ENCODE measurements at places on chromosomes 13 and 19. TPM values are rescaled to one million over a fixed set of nuclear protein-coding genes. Genes with fewer than 3 reads are reported as not detected.

The VSTM1 gene
- not detected for total RNA-seq

The IGFL3 gene
- total RNA-seq = not detected

DNA sequence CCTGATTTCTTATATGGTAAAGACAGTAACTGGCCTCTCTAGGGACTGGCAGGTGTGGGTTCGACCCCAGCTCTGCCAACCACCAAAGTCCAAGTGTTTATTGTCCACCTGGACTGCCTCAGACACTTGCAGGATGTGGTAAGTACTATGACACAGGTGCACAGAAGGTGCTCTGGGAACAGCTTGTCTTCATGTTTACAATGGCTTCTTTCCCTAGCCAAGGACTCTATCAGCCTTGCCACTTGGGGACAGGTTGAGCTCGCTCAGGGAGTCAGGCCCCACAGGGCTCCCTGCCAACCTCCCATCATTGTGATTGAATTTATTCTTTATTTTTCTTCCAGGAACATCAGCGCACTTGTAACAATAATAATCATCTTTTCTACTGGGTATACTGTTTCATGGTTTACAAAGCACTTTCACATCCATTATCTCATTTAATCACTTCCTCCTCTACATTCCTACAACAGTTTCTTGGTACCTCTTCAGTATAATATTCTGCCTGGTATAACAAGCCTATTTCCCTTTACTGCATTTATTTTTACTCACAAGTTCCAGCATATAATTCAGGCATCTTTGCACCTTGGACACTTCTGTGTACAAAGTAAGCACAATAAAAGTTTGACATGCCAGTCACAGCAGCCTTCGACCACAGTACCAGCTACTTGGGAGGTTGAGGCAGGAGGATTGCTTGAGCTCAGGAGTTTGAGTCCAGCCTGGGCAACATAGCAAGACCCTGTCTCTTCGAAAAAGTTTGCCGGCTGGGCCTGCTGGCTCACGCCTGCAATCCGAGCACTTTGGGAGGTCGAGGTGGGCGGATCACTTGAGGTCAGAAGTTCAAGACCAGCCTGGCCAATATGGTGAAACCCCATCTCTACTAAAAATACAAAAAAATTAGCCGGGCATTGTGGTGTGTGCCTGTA is 24.2 kb upstream of the GATAD2A start:
- no peak for DNase-seq

GRCh38 chr19:18504886-18505610 is 16.8 kb downstream of the ELL start:
- DNase-seq = no peak

GRCh38 chr19:577439-578392 is 5.3 kb downstream of the BSG start:
- no peak for DNase-seq

DNA sequence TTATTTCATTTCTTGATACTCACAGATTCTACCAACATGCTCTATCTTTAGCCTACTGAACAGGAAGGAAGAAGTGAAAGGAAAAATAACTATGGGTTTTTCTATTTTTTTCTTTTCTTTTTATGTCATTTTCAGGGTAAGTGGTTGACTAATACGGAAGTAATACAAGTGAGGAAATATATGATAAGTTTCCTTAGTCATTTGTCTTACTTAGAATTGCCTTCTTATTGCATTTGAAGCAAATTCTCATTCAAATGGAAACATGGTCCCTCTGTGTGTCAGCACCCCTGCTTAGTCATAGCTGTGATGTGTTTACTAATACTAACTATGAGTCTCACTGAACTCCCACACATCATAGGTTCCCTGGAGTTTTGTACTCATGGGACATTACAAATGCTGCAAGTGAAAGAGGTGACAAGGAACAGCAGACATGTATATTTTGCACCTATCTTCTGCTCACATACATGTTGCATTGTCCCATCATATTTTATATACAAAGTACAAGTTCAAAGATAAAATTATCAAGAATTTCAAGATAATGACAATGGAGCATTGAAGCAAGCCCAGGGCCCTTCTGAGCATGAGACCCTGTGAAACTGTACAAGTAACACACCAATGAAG is 60.1 kb downstream of the DCT start:
- DNase-seq = no peak

DNA sequence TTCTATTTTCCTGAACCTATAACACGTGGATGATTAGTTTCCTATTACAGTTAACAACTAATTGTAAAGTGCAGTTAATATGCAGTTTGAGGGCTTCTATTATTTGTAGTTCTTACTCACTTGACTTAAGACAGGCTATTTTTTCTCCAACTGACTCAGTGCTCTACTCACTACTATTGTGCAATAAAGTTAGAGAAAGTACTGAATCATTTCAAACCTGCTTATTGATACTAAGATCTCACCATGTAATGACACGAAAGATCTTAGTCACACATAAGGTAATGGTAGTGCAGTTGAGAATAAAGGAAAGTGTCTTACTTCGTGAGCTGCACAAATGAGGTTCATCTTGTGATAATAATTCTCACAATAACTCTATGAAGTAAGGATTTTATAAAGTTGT is 22.8 kb upstream of the ITM2B start:
- no peak for DNase-seq

The CEACAM16 gene
- total RNA-seq = not detected

GRCh38 chr19:33221638-33222037 is 4.0 kb downstream of the SLC7A10 start:
- DNase-seq = no peak

- DNase-seq = no peak
Observed at GRCh38 chr19:38900202-38900629, 447 bp downstream of the NFKBIB start.

DNA sequence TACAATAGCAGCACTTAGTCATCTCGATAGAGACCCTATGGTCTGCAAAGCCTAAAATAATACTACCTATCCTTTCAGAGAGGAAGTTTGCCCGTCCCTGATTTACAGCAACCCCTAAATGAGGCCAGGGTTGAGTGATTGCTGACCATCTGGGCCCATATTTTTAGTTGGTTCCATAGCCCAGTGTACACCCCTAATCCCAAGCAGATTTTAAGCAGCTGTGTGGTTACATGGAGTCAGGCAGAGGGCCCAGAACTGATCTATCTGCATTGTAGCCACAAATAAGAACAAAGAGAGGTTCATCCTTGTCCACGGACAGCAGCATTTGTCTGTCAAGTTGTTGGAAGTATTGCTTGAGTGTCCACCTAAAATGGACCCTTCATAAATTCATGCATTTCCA is 148.2 kb downstream of the DCT start:
- no peak for DNase-seq

The TDRD3 gene
- total RNA-seq = 28.3 TPM

DNA sequence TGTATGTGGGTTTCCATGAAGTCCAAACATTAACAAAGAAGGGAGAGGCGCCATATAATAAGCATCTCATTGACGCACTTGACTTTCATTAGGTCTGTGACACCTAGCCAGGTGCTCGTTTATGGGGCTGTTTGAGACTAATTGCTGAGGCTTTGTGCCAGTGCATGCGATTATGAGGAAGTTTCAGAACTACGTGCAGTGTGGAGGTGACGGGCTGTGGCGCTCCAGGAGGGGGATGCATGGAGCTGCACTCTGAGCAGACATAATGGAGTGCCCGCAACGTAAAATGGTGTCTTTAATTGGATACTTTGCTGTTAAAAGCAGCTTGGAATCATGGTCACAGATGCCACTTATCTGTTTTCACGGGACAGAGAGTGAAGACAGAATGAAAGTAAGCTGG is 223.2 kb downstream of the FGF9 start:
- no peak for DNase-seq

DNA sequence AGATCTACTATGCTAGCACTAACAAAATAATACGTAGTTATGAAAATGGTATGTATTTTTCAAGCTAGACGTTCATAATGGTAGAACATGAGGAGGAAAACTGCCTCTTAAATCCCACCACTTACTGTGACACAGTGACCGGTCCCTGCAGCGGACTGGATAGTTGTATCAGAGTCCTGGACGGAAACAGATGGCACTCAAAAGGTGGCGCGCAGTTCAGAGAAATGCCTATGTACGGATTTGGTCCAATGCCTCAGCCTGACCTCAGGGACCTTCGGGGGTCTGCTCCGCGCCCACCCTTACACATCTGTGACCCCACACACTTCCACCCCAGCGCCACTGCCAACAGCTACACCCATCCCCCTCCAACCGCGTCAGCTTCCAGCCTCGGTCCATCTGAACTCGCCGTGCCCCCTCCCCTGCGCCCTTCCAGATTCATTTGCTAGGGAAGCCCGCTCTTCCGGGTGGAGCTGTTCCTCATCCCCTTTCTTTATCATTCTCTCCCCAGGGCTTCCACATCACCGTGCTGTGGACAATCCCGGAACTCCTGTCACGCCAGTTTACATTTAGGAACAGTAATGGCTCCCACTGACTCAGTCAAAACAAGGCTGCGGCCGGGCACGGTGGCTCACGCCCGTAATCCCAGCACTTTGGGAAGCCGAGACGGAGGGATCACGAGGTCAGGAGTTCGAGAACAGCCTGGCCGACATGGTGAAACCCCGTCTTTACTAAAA is 792 bp upstream of the LENG8 start:
- DNase-seq = peak; percentile 74

GRCh38 chr13:100213576-100213975 is 124.7 kb downstream of the PCCA start:
- no peak for DNase-seq

GRCh38 chr13:75963302-75963701 is 327.2 kb downstream of the LMO7 start:
- DNase-seq = no peak

The MIA gene
- total RNA-seq = not detected

- DNase-seq = no peak
Observed at GRCh38 chr19:52640916-52641315, 2.8 kb upstream of the ZNF83 start.

- no peak for DNase-seq
Observed at GRCh38 chr19:56309511-56310185, 5.0 kb downstream of the ZSCAN5A start.

GRCh38 chr13:35978607-35979316 is 152.4 kb downstream of the DCLK1 start:
- DNase-seq = no peak

The HNRNPA1L2 gene
- total RNA-seq = 2.2 TPM

DNA sequence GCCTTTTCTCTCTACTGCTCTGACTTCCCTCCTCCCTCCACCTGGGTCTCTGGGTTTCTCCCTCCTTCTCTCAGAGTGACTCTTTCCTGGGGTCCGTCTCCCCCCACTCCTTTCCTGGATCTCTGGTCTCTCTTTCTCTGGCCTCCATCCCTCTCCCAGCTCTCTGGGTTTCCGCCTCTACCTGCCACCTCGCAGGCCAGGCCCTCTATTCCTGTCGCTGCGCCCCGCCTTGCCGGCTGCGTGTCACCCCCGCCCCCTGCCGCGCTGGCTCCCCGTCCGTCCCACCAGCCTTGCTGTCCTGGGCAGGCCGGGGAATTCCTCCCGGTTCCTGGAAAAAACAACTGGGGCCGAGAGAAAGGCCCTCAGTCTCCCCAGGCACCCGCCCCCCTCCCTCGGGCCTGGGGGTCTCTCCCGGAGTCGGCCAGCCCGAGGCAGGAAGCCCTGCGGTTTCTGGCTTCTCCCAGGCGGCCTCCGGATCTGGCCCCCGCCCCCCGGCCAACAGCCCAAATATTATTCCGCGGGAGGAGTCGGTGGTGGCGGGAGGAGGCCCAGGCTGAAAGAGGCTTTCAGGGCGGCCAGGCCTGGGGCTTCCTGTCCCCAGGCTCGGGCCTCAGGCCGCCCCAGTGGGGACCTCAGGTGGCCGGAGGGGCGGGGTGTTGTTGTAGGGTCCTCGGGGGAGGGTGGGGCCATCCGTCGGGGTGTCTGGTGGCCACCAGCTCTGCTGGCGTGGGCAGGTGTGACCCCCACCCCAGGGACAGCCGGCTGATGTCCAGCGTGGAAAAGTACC is 9.3 kb downstream of the IRF2BP1 start:
- DNase-seq = no peak

- no peak for DNase-seq
Observed at GRCh38 chr13:109856350-109856749, 70.0 kb upstream of the IRS2 start.

- DNase-seq = no peak
Observed at GRCh38 chr13:43058318-43058674, 34.9 kb downstream of the DNAJC15 start.

GRCh38 chr13:19795956-19796355 is 13.2 kb upstream of the PSPC1 start:
- no peak for DNase-seq
